ENCODE measurements at places on chromosomes 5 and 9.

GRCh38 chr5:1478271-1479035 is 33.2 kb upstream of the SLC6A3 start:
- H3K4me1 ChIP-seq: no peaks in the 10 kb centered on the region
- peaks cover 5% of the 10 kb centered on the region for H3K27me3 ChIP-seq
- no peak for DNase-seq
- H3K27ac ChIP-seq: no peak overlapping the region

- H3K4me3 ChIP-seq: peak overlapping the region; percentile 87
- peak overlapping the region; percentile 44 for H3K27ac ChIP-seq
- peaks cover 47% of the 10 kb centered on the region for H3K4me1 ChIP-seq
Measured at GRCh38 chr9:120715389-120715924, 1.2 kb upstream of the MEGF9 start.

DNA sequence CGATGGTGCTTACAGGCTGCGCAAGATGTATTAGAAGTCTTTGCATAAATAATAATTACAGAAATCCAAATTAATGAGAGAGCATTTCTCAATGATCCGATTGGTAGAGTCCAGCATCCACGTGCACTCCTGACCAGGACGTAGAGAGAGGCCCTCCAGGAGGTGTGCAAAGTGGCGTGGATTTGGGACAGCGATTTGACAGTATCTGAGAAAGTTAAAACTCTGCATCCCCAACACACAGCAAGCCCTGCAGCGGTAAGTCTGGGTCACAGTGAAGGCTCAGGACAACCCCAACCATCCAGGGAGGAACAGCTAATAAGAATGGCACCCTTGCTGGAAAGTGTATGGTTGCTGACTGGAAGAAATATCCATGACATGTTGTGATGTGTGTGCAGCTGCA is 180.2 kb downstream of the AUH start:
- H3K36me3 ChIP-seq: peaks cover 6% of the 10 kb centered on the region
- H3K4me3 ChIP-seq: no peak overlapping the region
- DNase-seq: no peak
- no peak overlapping the region for H3K27ac ChIP-seq
- peaks cover 47% of the 10 kb centered on the region for H3K4me1 ChIP-seq

GRCh38 chr9:124659099-124659659 is 111.9 kb downstream of the NR6A1 start:
- peak overlapping the region; percentile 98 for H3K27ac ChIP-seq
- H3K36me3 ChIP-seq: peaks cover 22% of the 10 kb centered on the region
- H3K27me3 ChIP-seq: peaks cover 7% of the 10 kb centered on the region
- DNase-seq: peak; percentile 92
- H3K4me1 ChIP-seq: peaks cover 68% of the 10 kb centered on the region
- H3K4me3 ChIP-seq: peak overlapping the region; percentile 96

- peaks cover 4% of the 10 kb centered on the region for H3K27me3 ChIP-seq
Measured at GRCh38 chr9:2418619-2419018, 203.0 kb upstream of the VLDLR start.

DNA sequence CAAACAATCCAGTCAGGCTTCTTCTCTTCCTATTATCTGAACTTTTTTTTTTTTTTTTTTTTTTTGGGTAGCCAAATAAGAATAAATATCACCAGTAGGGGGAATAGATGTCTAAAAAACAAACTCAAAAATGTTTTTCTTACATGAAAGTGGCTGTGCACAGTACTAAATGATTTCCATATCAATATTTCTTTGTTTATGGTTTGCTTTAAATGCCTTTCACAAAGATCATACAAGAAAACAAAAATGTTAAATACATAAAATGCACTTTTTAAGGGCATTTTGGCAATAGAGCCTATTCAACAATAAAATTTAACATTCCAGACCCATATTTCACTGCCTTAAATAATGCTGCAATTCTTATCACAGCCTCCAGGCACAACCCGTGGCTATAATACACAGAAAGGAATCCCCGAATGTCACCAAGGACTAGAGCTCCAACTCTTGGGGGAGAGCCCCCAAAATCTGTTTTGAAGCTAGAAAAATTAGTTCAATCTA is 91.1 kb upstream of the TBCA start:
- H3K4me1 ChIP-seq: peaks cover 17% of the 10 kb centered on the region
- H3K27ac ChIP-seq: no peak overlapping the region
- H3K36me3 ChIP-seq: no peaks in the 10 kb centered on the region
- H3K27me3 ChIP-seq: peaks cover 24% of the 10 kb centered on the region
- peak; percentile 12 for DNase-seq

DNA sequence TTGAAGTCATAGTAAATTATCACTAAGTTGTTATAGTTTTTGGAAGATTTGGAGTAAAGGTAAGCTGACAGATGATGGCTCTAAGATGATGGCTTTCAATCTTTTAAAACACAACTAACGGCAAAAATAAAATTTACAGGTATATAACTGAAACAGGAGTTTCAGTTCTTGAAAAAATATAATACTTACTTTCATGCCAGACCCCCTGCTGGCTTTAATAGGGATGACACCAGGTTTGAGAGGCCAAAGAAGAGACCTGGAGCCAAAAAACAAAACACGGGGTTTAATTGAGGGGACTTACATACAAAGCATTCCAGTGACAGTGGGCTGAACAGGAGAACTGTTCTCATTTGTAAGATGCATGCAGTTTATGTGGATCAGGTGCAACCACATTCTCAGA is 301.7 kb upstream of the PCSK5 start:
- H3K4me1 ChIP-seq: no peaks in the 10 kb centered on the region
- H3K27ac ChIP-seq: no peak overlapping the region
- no peak for DNase-seq
- H3K27me3 ChIP-seq: no peaks in the 10 kb centered on the region
- no peaks in the 10 kb centered on the region for H3K36me3 ChIP-seq

GRCh38 chr9:107389617-107390071 is 99.9 kb downstream of the KLF4 start:
- H3K36me3 ChIP-seq: no peaks in the 10 kb centered on the region
- H3K4me1 ChIP-seq: no peaks in the 10 kb centered on the region
- peaks cover 16% of the 10 kb centered on the region for H3K27me3 ChIP-seq
- no peak for DNase-seq
- H3K27ac ChIP-seq: no peak overlapping the region

- no peaks in the 10 kb centered on the region for H3K4me1 ChIP-seq
- no peak overlapping the region for H3K4me3 ChIP-seq
- H3K27ac ChIP-seq: no peak overlapping the region
- no peak for DNase-seq
Measured at GRCh38 chr5:131228646-131229045, 35.2 kb upstream of the CDC42SE2 start.

- H3K4me3 ChIP-seq: no peak overlapping the region
- no peak overlapping the region for H3K27ac ChIP-seq
- H3K4me1 ChIP-seq: no peaks in the 10 kb centered on the region
- no peaks in the 10 kb centered on the region for H3K36me3 ChIP-seq
Measured at GRCh38 chr9:89254773-89255125, 56.2 kb upstream of the CKS2 start.

DNA sequence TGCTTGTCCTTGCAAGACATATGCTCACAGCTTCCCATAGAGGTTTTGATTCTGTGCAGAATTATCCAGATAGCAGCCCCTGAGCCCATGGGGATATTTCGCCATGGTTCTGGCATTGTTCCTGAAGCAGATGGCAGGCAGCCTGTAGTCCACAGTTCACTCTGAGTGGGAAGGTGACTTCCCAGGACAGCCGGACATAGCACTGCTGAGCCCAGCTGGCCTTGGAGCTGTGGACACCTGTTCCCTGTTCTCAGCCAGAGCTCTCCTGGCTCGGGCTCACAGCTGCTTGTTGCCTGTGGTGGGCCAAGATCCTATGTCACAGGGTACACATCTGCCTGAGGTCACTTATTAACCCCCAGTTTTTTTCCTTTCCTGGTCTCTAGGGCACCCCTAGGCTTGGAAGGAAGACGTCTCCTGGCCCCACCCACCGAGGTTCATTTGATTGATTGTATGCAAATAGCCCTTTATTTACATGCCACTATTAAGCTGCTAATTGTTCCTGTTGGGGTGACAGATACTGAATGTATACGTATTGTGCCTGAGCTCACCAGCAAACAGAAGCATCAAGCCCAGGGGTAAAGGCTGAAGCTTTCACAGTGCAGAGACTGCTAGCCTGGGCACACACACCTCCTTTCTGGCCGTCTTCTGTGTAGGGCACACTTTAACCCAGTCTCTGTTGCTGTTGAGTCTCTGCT is 96.6 kb upstream of the DMRT1 start:
- no peak for DNase-seq
- H3K27ac ChIP-seq: no peak overlapping the region
- H3K4me1 ChIP-seq: peaks cover 29% of the 10 kb centered on the region
- H3K27me3 ChIP-seq: peaks cover 3% of the 10 kb centered on the region
- no peak overlapping the region for H3K4me3 ChIP-seq

- H3K4me1 ChIP-seq: peaks cover 93% of the 10 kb centered on the region
- peak overlapping the region; percentile 82 for H3K27ac ChIP-seq
- DNase-seq: no peak
- H3K4me3 ChIP-seq: peak overlapping the region; percentile 67
- H3K36me3 ChIP-seq: peaks cover 60% of the 10 kb centered on the region
Measured at GRCh38 chr9:79684711-79685575, 113.2 kb downstream of the TLE4 start.

- no peak overlapping the region for H3K4me3 ChIP-seq
- no peak overlapping the region for H3K27ac ChIP-seq
- no peaks in the 10 kb centered on the region for H3K36me3 ChIP-seq
- H3K27me3 ChIP-seq: peaks cover 3% of the 10 kb centered on the region
Measured at GRCh38 chr9:124820698-124821623, 32.3 kb upstream of the WDR38 start.

- no peak overlapping the region for H3K27ac ChIP-seq
- no peaks in the 10 kb centered on the region for H3K36me3 ChIP-seq
- peaks cover 23% of the 10 kb centered on the region for H3K27me3 ChIP-seq
- H3K4me1 ChIP-seq: no peaks in the 10 kb centered on the region
Measured at GRCh38 chr9:34796924-34797323, 87.0 kb upstream of the CCL21 start.

DNA sequence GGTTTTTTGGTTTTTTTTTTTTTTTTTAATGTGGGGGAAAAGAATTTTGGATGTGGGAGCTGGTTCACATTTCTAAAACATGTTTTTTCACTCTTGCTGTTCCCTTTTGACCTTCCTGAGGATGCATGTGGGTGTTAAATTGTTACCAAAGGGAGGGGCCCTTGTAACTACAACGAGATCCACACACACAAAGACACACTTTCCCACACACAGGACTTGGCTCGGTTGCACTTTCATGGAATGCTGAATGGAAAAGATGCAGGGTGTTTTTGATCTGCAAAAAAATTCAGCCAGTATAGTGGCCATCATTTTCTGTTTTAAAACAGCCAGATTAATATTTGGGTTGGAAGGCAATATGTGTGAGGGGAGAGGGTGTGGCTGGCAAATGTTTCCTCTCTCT is 576.9 kb downstream of the EBF1 start:
- H3K4me1 ChIP-seq: no peaks in the 10 kb centered on the region
- H3K27ac ChIP-seq: no peak overlapping the region
- H3K4me3 ChIP-seq: no peak overlapping the region
- no peaks in the 10 kb centered on the region for H3K27me3 ChIP-seq
- H3K36me3 ChIP-seq: no peaks in the 10 kb centered on the region

- no peaks in the 10 kb centered on the region for H3K4me1 ChIP-seq
- peaks cover 4% of the 10 kb centered on the region for H3K27me3 ChIP-seq
- DNase-seq: no peak
- H3K27ac ChIP-seq: no peak overlapping the region
Measured at GRCh38 chr5:116564312-116564711, 10.3 kb downstream of the SEMA6A start.

DNA sequence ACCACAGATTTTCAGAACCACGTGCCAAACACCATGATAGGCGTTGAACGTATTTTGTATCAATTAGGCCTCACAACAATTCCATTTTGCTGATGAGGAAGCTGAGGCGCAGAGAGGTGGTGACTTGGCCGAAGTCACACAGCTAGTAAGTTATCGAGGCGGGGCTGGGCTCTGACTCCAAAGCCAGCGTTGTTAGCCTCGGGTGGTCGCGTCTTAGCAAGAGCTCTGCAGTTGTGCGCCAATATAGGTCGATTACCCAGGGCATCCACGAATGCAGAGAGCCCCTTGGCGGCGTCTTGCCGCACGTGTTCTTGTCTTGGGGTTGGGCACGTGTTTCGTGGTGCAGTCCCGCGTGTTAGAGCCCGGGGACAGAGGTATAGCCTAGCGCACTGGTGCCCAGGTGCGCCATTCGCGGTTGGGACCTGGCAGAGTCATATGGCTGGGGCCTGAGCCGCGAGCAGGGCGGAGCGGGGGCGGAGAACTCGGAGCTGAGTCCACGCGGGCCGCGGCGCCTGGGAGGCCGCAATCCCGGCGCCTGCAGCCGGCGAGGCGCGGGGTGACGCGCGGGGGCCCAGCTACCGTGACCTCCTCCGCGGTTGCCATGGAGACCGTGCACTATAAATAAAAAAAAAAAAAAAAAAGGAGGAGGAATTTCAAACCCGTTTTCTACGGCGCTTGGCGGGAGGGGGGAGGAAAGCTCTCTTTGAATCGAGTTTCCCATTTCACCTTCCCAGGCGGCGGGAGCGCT is 62.3 kb downstream of the CXXC5 start:
- peak overlapping the region; percentile 75 for H3K4me3 ChIP-seq
- peaks cover 20% of the 10 kb centered on the region for H3K4me1 ChIP-seq
- peak overlapping the region; percentile 77 for H3K27ac ChIP-seq

- H3K4me3 ChIP-seq: no peak overlapping the region
- peaks cover 31% of the 10 kb centered on the region for H3K27me3 ChIP-seq
- no peak for DNase-seq
Measured at GRCh38 chr9:93185266-93186214, 1.6 kb downstream of the WNK2 start.

DNA sequence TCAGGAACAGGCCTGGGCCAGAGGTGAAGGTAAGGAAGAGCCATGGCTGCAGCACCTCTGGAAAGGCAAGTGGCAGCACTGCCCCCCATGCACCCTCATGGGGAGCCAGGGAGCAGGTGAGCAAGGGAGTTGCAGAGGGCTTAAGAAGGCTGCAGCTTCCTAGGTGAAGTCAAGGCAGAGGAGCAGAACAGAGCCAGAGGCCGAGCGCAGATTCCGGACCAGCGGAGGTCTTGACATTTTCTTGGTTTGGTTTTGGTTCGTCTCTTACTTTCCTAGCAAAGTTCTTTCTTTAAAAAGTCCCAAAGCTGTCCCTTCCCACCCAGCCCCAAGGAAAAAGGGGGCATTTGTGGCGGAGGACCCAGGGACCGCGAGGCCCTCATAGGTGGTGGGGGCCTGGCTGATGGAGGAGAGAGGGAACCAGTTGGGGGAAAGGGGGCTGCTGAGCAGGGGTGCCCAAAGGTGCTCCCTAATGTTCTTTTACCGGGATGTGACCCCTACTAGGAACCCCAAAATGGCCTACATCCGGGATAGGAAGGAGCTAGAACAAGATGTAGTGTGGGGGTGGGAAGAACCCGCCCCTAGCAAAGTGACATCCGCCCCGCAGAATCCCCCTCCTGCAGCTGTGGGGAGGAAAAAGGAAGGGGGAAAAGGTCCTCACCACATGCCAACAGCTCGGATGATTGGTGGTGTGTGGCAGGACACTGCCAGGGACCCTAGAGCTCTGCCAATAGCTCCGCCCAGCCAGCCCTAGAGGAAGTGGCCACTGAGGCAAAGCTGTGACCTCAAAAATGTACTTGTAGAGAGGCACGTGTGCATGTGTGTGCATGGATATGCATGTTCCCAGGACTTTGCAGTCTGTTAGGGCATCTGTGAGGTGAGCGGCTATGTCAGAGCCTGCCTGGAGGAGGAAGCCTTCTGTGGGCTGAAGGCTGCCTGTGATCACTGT is 914 bp upstream of the CD72 start:
- no peak overlapping the region for H3K4me3 ChIP-seq
- H3K36me3 ChIP-seq: no peaks in the 10 kb centered on the region
- peaks cover 29% of the 10 kb centered on the region for H3K27me3 ChIP-seq
- H3K4me1 ChIP-seq: no peaks in the 10 kb centered on the region
- DNase-seq: no peak

- no peak for DNase-seq
- H3K27ac ChIP-seq: no peak overlapping the region
- no peaks in the 10 kb centered on the region for H3K27me3 ChIP-seq
- no peak overlapping the region for H3K4me3 ChIP-seq
- H3K4me1 ChIP-seq: no peaks in the 10 kb centered on the region
Measured at GRCh38 chr9:27600256-27600655, 27.0 kb upstream of the C9orf72 start.

All from HFFc6 (cell line).